Right lung (tissue), 10 donors: ENCODE measurements at places on chromosomes 2 and 18.

DNA sequence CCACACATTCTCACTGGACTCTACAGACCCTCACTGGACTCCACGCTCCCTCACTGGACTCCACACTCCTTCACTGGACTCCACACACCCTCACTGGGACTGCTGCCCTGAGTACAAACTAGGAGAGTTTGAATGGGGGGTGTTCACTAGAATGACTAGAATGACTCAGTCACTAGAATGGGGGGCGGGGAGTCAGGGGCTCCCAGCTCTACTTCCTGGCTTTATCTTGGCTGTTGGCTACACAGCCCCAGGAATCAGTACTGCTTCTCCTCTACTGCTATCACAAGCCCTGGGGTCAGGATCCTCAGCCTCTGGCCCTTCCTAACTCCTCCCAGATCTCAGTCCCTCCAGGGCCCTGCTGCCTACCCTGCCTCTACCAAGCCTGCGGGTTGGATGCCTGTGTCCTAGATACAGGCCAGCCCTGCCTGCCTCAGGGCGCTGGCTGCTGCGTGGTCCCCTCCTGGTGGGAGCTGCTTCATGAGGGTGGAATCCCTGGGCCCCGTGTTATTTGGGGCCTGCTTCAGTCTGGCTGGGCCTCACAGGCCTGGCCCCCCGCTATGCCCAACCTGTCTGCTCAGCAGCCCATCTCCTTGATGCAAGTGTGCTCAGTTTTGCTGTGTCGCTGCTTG, 7.8 kb downstream of the PTMA start:
- DNase-seq, result no peak

DNA sequence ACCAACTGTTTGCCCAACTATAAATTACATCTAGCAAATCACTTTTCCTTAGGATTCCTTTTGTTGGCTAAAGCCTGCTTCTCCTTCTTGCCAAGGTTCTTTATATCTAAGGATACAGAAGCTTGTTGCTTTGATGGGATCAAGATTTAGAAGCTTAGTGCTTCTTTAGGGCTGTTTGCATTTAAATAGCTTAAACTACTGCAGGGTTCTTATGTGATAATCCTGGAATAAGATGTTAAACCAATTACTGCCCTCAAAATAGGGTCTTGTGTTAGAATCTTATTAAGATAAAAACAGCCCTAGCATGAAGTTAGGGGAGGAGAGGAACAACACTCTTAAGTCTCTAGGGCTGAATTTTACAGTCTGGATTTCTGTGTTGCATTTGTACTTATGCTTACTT, 64.2 kb downstream of the KIF5C start:
- DNase-seq, result no peak

- DNase-seq, result no peak
These were observed 1017.8 kb upstream of the CHAC2 start for GRCh38 chr2:52749764-52750163.

GRCh38 chr18:57581301-57581934, 5.1 kb downstream of the FECH start:
- DNase-seq, result no peak

DNA sequence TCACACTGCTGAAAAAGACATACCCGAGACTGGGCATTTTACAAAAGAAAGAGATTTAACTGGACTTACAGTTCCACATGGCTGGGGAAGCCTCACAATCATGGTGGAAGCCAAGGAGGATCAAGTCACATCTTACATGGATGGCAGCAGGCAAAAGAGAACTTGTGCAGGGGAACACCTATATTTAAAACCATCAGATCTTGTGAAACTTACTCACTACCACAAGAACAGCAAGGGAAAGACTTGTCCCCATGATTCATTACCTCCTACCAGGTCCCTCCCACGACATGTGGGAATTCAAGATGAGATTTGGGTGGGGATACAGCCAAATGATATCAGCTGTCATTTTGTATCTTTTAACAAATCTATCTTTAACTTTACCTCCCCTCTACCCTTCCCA, 251.1 kb upstream of the RASGRP3 start:
- no peak for DNase-seq

DNA sequence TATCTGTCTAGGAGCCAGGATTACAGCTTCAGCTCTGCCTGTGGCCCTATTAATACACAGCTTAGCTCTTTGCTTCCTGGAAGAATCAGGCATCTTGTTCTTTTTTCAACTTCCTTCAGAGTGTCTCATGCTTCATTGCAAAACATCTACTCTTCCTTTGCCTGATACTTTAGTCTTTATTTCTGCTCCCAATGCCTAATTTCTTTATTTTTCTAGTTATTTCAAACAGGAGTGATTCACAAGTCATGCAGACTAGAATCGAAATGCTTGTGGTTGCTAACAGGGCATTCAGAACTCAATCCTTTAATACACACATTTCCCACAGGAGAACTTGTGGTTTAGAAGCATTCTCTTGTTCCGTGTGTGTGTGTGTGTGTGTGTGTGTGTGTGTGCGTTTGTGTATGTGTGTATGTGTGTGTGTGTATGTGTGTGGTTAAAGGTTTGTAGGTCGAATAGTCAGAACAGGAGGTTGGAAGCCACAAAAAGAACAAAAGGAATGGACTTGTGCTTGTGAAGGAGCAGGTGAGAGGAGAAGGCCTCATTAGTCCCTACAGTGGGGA, 28.3 kb upstream of the INSIG2 start:
- no peak for DNase-seq

DNA sequence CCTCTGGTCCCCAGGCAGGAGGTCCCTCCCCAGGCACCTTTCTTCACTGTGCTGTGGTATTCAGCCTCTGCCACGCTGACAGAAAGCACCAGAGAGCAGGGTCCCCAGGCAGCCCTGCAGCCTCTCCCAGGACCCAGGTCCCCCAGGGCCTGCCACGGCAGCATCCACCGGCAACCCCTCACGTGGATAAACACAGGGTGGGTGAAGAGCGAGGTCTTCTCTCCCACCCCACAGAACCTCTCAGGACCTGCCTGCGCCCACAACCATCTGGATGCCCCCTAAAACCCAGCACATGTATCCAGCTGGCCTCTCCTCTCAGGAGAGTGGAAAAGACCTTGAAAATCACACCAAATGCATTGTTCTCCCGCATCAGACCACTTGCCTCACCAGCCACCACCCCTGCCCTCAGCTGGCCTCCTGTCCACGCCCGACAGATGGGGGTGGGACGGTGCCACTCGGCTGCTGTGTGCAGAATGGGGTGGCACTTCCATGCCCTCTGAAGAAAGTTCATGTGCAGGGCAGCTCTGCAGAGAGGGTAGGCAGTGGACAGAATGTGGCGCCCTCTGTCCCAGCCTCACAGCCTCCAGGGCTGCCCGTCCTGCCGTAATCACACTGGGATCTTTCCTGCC, 4.0 kb upstream of the CROCC2 start:
- DNase-seq, result no peak

- no peak for DNase-seq
These were observed 153.5 kb upstream of the PGAP1 start for GRCh38 chr2:197079832-197080555.

DNA sequence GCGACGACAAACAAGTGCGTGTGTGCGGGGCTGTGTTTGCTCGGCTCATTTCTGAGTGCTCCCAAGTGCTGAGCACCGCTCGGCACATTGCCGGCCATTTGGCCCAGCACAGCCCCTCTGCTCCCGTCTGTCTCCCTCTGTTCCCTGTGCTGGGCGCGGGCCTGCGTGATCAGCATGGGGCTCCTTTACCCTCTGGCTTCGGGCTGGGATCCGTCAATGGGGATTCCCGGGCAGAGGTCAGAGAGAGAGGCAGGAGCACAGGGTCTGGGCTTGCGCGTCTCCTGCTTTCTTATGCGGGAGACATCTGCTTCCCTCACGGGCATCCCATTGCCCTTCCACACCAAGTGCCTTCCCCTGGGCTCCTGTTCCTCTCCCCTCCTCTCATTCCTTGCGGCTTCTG, 234.0 kb downstream of the ACKR3 start:
- DNase-seq, result no peak

DNA sequence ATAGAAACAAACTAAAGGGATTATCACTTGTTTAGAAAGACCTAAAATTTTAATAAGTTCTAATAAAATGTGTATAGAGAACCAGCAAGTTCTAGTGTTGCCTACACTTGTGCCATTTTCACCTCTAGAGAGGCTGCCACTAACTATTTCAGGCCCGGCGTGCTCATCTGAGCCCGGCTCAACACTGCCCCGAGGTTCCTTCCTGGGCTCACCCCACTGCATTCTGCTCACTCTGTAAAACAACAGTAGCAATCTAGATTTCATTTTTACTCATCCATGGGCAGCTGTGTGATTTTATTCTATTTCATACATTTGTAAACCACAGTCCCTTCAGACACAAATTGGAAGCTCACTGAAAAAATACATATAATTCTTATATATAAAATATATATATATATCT, 253.2 kb downstream of the L3MBTL4 start:
- DNase-seq, result no peak

- DNase-seq, result no peak
These were observed 111.2 kb upstream of the SMIM21 start for GRCh38 chr18:75538727-75539126.

- no peak for DNase-seq
These were observed 56.2 kb downstream of the ETAA1 start for GRCh38 chr2:67453310-67453709.

DNA sequence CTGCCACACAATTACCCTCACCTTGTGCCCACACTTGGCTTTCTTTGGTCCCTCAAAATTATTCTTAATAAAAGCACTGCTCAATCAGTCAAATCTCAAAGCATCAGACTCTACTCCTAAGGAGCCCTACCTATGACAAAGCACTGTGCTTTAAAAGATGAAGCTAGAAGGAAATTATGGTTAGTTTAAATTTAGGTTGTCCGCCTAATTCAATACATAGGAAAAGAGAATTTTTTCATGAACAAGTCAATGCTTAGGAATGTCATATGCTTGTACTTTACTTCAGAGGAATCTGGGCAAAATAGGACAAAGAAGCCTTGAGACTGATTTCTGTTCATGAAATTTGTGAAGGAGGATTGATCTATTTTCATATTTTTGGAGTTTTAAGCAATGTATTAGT, 726.4 kb upstream of the CDH2 start:
- DNase-seq, result no peak

GRCh38 chr2:171595896-171596295, 73.6 kb downstream of the CYBRD1 start:
- no peak for DNase-seq

- DNase-seq, result no peak
These were observed 1.1 kb upstream of the SNTG2 start for GRCh38 chr2:949384-950079.

DNA sequence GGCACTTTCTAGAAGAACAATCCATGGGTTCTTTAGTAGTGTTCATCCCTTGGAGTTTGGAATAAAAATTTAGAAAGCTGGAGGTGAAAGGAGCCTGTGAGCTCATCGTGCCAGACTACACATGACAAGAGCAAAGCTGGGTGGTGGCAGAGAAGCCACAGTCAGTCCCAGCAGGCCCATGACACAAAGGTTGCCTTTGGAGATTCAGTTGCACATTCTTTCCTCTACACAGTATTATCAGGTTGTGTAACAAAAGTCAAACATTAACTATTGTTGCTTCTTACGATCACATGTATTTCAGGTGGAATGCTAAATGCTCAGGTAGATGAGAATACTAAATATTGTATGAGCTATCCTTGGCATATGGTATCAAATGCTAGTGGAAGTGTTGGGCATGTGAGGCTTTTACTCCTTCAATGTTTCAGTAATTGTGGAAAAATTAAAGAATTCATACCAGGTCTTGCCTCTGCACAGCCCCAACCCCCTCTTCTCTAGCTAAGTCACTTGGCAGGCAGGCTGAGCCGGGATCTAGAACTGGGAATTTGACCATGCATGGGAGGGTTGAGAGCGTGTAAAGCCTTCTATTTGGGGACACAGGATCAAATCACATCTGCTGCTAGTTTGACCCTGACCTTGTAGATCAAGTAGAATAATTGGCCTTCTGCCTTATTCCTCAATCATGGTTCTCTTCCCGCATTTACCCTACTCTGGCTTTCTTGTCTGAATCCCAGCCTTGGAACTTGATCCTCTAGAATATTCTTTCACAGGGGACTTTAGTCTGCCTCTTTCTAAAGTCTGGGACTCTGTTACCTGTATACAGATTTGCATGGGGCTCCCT, 230.9 kb downstream of the GCA start:
- DNase-seq, result no peak

DNA sequence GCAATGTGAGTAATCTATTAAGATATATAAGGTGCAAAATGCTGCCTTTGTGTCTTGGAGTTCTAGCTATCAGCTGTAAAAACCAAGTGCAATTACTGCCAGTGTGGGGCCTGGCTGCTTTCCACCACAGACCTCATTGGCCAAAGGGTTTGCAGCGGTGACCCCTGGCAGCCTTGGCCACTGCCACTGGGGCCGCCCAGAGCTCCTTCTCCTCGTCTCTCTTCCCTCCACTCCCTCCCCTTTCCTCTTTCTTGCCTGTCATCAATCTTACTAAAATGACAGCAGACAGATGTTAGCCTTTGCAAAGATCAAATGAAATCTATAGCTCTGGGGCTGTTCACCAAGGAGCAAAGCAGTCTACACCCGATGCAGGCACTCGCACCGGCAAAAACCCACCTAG, 986.3 kb downstream of the BCL11A start:
- DNase-seq, result peak; percentile 83

GRCh38 chr2:159902722-159903121, 104.7 kb upstream of the CD302 start:
- no peak for DNase-seq

- no peak for DNase-seq
These were observed 100.5 kb downstream of the TEX51 start for GRCh38 chr2:126999106-126999756.

DNA sequence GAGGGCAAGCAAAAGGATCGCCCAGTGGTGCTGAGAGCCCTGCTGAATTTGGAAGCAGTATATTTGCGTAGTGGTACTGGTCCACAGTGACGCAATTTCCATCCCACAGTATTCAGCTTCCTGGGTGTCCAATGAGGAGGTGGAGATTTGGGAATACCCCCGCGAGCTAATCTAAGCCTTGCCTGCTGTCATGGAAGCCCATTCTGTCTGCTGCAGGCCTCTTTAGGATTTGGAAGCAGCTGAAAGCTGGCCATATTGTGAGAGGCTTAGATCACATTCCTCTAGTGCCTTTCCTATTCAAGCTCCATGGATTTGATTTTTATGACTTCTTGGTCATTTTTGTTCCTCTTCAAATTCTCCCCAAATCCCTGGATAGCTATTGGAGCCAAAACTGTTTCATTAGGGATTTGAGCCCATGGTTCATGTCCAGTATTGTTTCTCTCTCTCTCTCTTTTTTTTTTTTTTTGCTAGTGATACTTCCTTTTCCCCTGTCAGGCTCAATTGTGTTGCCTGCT, 22.3 kb upstream of the DYNC2LI1 start:
- no peak for DNase-seq
